Upper lobe of left lung (tissue), 6 donors: ENCODE measurements at places on chromosomes 7 and 10.
A peak's percentile ranks its signal among the peaks of the same experiment; 100 is the strongest.

- DNase-seq, result no peak
Observed at GRCh38 chr7:12458520-12459131, 55.0 kb upstream of the VWDE start.

DNA sequence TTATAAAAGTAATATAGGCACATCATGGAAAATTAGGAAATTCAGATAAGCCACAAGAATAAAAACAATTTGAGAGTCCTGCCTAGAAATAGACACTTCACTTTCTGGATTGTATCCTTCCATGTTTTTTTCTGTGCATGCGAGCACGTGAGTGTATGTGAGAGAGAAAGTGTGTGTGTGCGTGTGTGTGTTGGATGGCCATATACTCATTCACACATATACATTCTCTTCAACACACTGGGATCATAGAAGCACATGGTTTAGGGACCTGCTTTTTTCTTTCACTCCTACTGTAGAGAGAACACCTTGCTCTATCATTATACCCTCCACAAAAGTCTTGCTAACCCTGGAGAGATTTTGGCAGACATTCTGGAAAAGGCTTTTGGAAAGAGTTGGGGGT, 7.5 kb downstream of the FFAR4 start:
- DNase-seq, result no peak

- no peak for DNase-seq
Observed at GRCh38 chr10:75207079-75207856, 3.3 kb upstream of the VDAC2 start.

DNA sequence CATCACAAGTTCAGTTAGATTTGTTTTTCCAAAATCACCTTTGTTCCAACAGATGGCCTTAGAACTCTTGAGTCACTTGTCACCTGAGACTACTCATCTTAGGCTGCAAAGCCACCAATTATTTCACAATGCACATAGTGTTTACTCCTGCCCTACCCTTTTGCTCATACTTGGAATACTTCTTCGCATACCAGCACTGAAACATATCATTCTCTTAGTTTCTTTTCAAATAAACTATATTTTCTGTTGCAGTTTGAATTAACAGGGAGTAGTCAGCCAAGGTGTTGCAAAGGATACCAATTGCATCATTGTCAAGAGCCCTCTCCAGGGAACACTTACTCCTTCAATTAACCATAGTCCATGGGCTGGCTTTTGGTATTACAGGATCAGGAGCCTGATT, 71.0 kb downstream of the CASD1 start:
- peak; percentile 37 for DNase-seq

DNA sequence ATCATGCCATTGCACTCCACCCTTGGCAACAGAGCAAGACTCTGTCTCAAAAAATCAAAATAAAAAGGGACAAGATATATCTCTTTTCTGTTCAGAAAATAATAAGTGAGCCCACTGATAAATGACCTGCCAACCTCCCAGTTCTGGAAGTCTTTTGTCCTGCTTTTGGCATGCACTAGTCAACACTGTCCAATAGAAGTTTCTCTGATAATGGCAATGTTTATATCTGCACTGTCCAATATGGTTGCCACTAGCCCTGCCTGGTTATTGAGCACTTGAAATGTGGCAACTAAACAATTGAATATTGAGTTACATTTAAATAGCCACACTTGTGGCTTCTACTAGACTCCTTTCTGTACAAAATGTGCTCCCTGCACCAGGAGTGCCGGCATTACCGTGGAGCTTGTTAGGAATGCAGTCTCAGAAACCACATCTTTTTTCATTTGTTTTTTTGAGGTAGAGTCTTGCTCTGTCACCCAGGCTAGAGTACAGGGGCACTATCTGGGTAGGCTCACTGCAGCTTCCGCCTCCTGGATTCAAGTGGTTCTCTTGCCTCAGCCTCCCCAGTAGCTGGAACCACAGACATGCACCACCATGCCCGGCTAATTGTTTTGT, 229.7 kb downstream of the CACNB2 start:
- no peak for DNase-seq

- no peak for DNase-seq
Observed at GRCh38 chr10:115171392-115171960, 78.3 kb downstream of the ATRNL1 start.

DNA sequence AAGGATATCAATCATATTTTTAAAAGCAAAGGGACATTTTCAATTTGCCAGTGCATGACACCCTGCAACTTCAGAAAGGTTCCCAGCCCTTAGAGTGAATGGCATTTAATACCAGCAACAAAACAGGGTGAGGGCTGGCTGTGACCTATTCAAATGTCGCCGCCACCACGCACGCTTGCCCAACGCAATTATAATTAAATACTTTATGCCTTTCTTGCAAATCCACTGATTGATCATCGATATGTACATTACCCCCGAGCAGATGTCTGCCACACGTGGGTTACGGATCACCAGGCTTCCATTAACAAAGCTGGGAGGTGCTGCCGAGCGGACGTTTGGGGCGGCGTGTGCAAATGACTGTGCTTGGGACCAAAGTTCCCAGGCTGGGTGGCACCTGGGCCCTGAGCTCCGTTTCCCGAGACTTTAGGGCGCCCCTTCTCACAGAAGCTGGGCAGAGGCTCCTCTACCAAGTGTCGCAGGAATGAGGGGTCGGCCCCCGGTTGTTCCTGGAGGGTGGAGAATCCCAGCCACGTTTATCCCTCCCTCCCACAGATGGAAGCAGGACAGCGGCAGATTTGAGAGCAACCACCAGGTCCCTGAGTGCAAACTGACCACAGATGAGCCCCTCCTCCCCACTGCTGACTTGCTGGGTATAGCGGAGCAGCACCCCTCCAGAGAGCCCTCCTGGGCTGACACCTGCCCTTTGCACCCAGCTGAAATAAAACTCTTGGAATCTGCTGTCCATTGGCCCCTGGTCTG, 3.9 kb downstream of the FOXL3 start:
- peak; percentile 9 for DNase-seq

- no peak for DNase-seq
Observed at GRCh38 chr7:132394283-132395198, 181.7 kb downstream of the PLXNA4 start.

GRCh38 chr10:48907730-48908129, 31.9 kb downstream of the LRRC18 start:
- no peak for DNase-seq

DNA sequence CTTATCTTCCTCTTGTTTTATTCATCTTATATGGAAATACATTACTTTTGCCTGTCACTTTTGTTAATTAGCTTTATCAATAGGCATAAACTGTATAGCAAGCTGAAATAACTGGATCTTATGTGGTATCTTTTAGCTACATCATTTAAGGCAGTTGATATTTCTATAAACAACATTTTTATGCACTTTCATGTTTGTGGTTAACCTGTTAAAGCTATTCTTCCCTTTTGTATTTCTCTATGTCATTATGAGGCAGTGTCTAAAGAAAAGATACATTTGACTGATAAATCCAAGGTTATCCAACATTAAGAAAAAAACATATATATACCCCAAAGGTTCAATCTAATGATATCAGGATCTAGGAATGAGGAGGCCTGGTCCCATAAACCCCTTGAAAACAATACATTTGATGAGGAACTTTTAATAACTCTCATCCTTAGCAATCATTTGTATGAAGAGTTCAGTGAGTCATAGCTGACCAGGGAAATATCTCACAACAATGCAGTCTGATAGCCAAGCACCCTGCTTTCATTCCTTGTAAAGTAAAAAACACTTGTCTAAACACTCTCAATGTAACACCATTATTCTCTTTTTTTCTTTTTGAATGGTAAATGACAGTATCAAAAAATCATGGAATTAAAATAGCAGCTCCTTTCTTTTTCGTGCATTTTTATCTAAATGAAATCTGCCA, 300.9 kb downstream of the NEBL start:
- DNase-seq, result no peak

- no peak for DNase-seq
Observed at GRCh38 chr7:54615537-54615936, 73.4 kb downstream of the VSTM2A start.

DNA sequence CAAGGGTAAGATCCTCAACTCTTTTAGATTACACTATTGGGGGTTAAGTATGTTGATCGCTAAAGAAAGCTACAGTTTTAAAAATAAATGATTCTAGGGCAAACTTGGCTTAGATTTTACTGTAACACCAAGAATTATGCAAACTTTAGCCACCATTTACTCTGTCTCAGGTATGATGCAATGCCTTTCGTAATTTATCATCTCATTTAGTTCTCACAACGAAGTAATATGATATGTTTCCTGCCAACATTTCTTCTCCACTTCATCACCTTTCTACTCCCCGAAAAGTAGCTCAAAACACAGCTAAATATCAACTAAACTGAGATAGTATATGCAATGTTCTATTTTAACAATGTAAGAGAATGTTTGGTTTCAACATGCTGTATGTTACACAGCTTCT, 21.1 kb downstream of the FAM133B start:
- no peak for DNase-seq

- no peak for DNase-seq
Observed at GRCh38 chr7:112887337-112887736, 97.1 kb upstream of the TMEM168 start.

- DNase-seq, result no peak
Observed at GRCh38 chr7:90613088-90613498, 17.0 kb downstream of the CDK14 start.

DNA sequence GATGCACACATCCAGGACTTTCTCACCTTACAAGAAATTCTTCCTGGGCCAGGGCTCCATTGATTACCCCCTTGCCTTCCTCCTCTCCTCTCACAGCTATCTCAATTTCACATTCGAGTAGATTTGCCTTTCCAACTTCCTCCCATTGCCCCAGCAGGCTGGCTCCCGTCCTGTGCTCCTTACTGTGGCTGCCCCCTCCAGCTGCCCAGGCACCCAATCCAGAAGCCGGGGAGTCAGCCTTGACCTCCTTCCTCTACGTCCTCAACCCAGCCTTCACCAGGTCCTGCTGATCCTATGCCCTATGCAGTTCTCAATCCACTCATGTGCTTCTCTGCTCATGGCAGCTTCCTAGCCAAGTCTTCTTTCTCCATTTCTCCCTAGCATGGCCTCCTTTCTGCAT, 85.7 kb upstream of the GPR26 start:
- no peak for DNase-seq

DNA sequence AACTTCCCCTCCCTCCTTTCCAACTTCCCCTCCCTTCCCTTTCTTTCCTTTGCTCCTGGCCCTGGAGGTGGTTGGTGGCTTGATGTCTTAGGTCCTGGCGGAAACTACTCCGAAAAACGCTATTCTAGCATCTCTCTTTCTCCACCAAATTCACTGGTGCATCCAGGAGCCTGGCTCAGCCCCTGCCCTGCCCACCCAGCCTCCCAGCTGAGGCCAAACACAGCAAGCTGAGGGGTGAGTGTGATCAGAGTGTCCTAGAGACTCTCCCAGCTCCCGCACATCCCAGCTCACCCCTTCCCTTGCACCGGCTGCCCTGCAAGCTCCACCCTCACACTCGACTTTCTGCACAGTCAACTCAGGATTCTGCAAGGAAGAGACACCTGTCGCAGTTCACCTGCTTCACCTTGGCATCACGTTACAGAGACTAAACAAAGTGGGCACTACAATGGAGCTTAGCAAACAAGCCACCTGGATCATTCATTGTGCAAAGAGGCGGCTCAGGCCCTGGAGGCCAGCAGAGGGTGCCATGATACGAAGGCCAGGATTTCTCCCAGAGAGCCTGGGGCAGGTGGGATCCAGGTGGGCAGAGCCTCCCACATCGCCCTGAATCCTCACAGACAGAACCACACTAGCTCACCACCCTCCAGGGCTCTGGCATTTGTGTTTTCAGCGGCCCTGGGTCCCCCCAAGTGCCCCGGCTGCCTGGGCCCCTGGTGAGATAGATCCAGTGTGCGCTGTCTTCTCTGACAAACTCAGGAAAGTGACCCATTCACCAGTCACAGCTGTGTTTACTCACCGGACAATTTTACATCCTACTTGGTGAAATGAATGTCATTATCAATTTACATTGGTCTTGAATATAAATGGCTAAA, 169.6 kb downstream of the TCERG1L start:
- DNase-seq, result no peak

- no peak for DNase-seq
Observed at GRCh38 chr10:15420858-15421257, 49.8 kb upstream of the FAM171A1 start.

- no peak for DNase-seq
Observed at GRCh38 chr10:16816830-16817124, 447 bp downstream of the RSU1 start.

DNA sequence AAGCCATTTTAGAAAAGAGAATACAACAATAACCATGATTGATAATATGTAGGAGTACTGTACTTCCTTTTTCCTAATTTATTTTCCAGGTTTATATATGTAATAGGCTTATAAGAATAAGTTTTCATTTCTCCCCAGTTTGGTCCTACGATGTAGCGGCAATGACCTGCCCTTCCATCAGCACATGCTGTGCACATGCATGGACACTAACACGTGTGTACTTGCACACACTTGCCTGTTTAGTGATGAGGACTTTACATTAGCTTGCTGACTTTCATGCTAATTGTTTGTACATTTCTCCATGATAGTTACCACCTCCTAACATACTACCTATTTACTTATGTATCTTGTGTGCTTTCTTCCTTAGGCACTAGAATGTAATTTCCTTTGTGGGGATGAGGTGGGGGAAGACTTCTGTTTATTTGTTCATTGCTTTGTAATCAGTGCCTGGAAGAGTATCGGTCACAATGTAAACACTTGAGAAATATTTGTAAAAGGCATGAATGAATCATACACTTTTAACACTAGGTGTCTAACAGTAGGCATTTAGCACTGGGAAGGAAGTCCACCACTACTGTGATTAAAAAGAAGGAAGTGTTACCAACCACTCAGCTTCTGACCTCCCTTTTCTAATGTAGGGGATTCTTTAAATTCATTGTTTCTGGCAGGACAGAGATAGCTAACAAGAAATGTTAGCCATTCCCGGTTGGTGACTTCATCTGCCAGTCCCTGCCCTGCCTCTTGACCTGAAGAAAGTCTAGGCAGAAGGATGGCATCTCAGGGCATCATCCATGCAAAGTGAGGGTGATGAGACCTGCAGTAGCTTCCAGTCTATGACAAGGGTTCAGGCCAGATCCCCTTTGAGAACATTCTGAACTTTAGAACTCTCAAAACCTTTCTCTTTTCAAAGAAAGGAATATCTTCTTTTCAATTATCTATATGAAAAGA, 120.2 kb upstream of the RAB18 start:
- DNase-seq, result no peak

GRCh38 chr10:133241501-133242205, 4.0 kb downstream of the VENTX start:
- no peak for DNase-seq

DNA sequence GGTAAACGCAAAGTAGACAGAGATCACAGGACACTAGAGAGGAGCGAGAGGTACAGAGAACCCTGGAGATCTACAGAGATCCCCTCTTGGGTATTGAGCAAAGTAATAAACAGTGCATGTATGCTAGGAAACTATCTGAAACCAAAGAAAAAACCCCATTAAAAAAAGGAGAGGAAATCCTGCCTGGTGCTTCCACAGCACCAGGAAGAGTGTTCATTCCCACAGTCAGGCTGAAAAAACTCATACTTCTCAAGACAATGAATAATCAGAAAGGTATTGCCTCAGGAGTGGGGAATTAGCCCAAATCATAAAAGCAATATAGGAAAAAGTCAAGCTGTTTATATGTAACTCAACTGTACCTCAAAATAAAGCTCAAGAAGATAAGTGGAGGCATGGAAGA, 59.1 kb downstream of the ANKRD26 start:
- no peak for DNase-seq
